Putamen (tissue), 1 donor: ENCODE measurements at places on chromosomes 3 and 15.

GRCh38 chr3:49530701-49531100 lies 23.6 kb upstream of the BSN start:
- DNase-seq = no peak

GRCh38 chr3:108223928-108224327 lies 1.7 kb upstream of the IFT57 start:
- peak; percentile 54 for DNase-seq

DNA sequence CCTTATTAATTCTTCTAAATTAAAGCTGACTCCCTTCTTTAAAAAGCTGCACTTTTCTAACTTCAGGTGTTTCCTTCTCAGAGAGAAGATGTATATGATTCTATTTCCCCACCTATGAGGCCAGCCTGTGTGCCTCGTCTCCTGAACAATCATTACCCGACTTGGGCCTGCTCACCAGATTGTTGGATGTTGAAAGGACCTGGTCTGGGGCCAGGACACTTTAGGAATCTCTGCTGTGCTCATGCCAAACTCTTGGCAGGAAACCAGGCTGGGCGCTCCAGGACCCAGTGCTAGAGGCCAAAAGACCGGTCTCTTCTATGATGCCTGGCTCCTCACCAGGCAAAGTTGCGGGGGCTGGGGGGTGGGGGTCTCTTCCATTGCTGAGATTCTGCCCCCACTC lies 16.9 kb upstream of the LRRC31 start:
- DNase-seq = peak; percentile 73

- no peak for DNase-seq
Measured at GRCh38 chr3:149352556-149352955, 19.1 kb upstream of the TM4SF18 start.

- DNase-seq = no peak
Measured at GRCh38 chr15:31328428-31328968, 1.9 kb downstream of the KLF13 start.

DNA sequence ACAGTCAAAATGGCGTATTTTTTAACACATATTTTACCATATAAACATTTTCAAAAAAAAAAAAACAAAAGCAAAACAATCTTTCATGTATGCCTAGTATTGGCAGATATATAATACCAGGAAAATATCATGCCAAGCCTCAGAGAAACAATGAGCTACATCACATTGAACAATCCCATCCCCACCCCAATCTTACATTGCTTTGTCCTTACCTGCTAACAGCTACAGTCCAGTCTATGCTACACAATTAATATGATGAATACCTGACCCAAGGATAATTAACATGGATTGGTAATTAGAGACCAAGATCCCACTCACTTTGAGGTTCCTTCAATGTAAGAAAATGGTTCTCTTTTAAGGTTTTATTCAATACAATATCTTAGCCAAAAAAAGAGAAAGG lies 7.6 kb upstream of the SATB1 start:
- no peak for DNase-seq

- no peak for DNase-seq
Measured at GRCh38 chr3:65674226-65674625, 364.5 kb downstream of the MAGI1 start.

DNA sequence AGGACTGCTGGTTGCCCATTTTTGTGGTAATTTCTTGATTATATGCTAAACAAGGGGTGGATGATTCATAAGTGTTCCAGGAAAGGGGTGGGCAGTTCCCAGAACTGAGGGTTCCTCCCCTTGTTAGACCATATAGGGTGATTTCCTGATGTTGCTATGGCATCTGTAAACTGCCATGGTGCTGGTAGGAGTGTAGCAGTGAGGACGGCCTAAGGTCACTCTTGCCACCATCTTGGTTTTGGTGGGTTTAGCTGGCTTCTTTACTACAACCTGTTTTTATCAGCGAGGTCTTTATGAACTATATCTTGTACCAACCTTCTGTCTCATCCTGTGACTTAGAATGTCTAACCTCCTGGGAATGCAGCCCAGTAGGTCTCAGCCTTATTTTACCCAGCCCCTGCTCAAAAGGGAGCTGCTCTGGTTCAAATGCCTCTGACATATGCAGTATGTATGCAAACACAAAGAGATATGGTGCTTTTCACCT lies 46.2 kb downstream of the C3orf38 start:
- no peak for DNase-seq

DNA sequence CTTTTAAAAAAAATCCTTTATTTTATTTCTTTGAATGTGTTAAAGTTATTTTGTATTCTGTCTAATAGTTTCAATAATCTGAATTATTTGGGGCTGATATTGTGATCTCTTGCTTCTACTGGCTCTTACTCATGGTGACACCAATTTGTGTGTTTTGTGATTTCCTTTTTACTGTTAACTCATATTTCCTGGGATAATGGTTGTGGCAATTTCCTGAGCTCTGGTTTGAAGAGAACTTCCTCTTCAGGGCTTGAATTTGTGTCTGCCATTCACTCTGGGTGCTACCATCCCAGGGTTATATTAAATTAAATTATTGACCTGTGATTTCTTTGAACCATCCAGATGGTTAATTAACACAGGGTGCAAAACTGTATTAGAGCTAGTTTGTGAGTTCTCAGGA lies 60.4 kb upstream of the RNF7 start:
- no peak for DNase-seq

GRCh38 chr15:70243686-70244540 lies 146.2 kb upstream of the TLE3 start:
- no peak for DNase-seq
